ENCODE measurements at places on chromosomes 7 and 10.

DNA sequence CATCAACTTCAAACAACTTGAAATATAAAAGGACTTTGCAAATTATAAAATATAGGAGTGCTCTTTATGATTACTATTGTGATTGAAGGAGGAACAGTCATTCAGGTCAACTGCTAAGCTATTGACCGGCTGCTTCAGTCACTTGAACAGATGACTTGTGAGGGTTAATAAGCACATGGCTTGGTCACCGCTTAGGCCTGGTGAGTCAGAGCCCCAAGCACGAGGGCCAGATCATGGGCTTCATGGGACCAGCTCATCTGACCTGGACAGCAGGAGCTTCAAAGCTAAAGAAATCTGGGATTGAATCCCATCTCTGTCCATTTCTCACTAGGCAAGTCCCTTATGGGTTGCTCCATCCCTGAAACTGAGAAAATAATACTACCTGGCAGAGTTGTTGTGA lies 60.4 kb upstream of the ADO start:
- DNase-seq = no peak

GRCh38 chr7:129780974-129781927 lies 169.7 kb downstream of the NRF1 start:
- no peak for DNase-seq

DNA sequence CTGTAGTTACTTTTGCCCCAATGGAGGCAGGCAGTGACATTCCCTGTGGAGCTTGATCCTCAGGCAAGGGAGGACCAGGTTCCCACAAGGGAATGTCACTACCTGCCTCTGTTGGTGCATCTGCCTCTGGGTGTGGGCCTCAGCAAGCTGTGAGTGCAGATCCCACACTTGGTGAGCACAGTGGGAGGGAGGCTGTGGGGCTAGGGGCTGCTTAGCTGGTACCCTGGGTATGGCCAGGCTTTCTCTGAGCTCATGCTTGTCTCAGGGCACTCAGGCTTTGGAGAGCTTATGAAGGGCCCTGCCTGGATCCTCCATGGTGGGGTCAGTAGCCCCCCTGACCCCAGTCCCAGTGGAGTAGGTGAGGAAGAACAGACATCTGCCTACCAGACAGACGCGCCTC lies 16.2 kb upstream of the ZNF488 start:
- no peak for DNase-seq

GRCh38 chr10:69871074-69871473 lies 69.4 kb downstream of the COL13A1 start:
- no peak for DNase-seq

DNA sequence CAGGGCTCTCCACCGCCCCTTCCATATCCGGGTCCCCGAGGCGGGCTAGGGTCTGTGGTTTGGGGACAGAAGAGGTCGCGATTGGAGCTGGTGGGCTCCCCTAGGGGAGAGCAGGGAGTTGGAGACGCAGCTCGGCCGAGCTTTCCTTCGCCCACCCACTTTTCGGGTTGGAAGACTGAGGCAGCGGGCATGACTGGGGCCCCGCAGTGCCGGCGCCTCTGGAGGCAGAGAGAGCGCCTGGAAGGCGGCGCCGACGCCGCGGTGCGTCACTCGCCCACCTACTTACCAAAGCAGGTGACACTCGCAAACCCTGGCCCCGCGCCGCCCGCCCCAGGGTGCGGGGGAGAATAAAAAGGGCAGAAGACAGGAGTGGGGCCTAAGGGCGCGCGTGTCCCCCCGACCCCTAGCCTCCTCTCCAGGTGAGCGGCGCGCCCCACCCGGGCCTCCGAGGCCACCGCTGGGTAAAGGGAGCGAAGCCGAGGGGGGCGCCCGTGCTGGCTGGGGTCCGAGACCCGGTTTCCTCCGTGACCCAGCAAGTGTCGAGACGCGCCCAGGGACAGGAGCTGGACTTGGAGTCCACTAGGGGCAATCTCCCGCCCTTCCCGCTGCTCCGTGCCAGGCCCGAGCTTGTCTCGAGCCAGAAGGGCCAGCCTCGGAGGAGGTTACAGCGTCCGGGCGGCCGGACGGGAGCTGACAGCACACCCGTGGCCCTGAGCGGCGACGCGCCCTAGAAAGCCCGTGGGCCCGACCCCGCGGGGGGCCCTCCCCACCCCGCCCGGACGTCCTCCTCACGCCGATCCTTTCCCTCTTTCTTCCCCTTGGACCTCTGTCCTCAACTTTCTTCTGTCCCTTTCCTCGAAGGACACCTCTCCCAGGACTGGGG lies 34.4 kb upstream of the GRID1 start:
- no peak for DNase-seq

Measured in NCI-H187 treated with DMSO at 0.1 percent for 48 hours (cell line).